Kidney capillary endothelial cell (primary cell): ENCODE measurements at places on chromosomes 16 and 17.

DNA sequence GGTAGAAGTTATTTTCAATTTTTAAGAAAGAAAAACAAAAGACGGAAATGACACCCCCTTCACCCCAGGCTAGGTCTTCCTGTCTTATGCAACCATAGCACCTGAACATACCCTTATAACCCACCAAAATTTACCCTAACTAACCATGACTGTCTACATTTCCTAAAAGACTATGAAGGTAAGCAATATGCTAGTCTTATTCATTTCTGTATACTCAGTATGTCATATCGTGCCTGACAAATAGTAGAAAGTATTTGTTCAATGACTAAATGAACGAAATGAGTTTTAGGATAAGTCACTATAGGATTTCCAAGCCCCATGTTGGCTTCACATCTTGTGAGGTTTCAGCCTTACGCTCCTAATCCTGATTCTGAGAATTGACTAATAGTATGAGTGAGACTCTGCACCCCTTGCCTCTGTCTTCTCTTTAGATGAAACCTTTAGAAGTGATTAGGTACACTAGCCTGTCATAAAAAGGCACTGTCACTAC is 6.5 kb downstream of the ADAT1 start:
- no peak for DNase-seq

- DNase-seq = peak; percentile 90
These were observed 6.0 kb upstream of the RNF213 start for GRCh38 chr17:80254396-80255251.

GRCh38 chr16:49498264-49498663 is 124.7 kb downstream of the C16orf78 start:
- DNase-seq = no peak

GRCh38 chr17:68910251-68910705 is 44.9 kb downstream of the ABCA8 start:
- no peak for DNase-seq

- no peak for DNase-seq
These were observed 3.1 kb downstream of the CTRB2 start for GRCh38 chr16:75203667-75204409.

- no peak for DNase-seq
These were observed 2.6 kb downstream of the CCL15 start for GRCh38 chr17:35998756-35999155.

DNA sequence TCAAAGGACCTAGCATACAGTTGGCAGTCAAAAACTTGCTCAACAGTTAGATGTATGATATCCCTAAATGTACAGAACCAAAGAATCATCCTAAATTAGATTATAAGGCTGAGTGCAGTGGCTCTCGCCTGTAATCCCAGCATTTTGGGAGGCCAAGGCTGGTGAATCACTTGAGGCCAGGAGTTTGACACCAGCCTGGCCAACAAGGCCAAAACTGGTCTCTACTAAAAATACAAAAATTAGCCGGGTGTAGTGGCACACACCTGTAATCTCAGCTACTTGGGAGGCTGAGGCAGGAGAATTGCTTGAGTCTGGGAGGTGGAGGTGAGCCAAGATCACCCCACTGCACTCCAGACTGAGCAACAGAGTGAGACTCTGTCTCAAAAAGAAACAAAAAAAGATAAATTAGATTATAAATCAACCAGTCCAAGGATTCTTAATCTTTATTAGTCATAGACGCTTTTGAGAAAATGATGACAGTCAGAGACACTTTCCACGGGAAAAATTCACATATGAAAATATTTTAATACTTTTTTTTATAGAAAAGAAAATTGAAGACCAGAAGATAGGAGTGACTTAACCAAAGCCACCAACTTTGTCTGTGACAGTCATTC is 77.6 kb downstream of the MMD start:
- no peak for DNase-seq

GRCh38 chr17:39231091-39231561 is 5.4 kb upstream of the STAC2 start:
- no peak for DNase-seq

DNA sequence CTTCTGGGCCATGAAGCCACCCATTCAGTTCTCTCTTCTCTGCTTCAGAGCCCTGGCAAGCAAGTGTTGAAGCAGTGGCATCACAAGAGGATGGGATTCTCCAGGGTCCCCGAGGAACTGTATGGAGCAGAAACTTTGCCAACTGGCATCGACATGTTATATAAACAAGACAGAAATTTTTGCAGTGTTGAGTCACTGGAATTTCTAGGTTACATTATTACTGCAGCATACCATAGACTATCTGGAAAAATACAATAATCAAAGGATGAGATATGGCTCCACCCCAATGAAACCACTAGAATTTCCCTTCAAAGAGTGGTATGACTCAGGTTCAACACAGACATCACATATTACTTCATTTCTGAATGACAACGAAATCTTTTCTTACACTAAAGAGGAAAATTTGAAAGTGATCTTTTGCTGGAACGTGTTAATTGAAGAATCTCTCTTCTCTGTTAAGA is 343.0 kb upstream of the DYNLRB2 start:
- no peak for DNase-seq

- DNase-seq = no peak
These were observed 24.4 kb downstream of the ALOX15 start for GRCh38 chr17:4617090-4617489.
